ENCODE measurements at places on chromosomes 13 and 19.
A peak's percentile ranks its signal among the peaks of the same experiment; 100 is the strongest.

DNA sequence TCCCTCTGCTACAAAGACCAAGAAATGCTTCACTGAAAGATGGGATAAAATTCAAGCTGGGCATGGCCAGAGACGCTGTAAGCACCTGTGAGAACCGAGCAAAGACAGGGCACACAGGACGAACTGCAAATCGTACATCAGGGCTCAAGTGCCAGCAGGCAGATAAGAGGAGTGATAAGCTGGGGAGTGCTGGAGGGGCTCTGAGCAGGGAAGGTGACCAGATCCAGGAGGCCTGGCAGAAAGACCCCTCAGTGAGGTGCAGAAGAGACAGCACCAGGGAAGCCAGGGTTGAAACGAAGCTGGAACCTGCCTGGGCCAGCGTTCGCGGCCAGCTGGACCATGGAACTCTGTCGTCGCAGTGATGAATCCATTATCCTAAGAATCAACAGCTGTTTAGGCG, 10.2 kb downstream of the RAB20 start:
- DNase-seq, result no peak

GRCh38 chr13:73096173-73096572, 37.4 kb downstream of the KLF5 start:
- no peak for DNase-seq

GRCh38 chr19:53792721-53793433, 31.2 kb downstream of the NLRP12 start:
- DNase-seq, result peak; percentile 81

DNA sequence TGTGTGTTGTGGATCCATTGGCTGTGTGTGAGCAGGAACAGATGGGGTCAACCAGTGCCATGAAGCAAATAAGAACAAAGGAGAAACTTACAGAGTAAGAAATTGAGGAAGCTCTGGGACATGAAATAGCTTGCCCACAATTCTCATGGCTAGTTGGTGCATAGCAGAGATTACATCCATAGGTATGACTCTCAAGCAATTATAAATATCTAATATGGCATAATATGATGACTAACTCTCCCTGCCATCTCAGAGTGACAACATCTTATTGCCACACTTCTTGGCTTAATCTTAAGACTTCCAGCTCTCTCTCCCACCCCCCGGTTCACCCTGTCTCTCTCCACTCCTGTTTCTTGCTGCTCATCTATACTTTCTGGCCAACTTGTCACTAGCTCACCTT, 53.3 kb downstream of the OXGR1 start:
- DNase-seq, result no peak

GRCh38 chr19:5563935-5564612, 3.7 kb downstream of the TINCR start:
- DNase-seq, result no peak
